ENCODE measurements at places on chromosomes 13 and 19. TPM values are rescaled to one million over a fixed set of nuclear protein-coding genes. Genes with fewer than 3 reads are reported as not detected.

DNA sequence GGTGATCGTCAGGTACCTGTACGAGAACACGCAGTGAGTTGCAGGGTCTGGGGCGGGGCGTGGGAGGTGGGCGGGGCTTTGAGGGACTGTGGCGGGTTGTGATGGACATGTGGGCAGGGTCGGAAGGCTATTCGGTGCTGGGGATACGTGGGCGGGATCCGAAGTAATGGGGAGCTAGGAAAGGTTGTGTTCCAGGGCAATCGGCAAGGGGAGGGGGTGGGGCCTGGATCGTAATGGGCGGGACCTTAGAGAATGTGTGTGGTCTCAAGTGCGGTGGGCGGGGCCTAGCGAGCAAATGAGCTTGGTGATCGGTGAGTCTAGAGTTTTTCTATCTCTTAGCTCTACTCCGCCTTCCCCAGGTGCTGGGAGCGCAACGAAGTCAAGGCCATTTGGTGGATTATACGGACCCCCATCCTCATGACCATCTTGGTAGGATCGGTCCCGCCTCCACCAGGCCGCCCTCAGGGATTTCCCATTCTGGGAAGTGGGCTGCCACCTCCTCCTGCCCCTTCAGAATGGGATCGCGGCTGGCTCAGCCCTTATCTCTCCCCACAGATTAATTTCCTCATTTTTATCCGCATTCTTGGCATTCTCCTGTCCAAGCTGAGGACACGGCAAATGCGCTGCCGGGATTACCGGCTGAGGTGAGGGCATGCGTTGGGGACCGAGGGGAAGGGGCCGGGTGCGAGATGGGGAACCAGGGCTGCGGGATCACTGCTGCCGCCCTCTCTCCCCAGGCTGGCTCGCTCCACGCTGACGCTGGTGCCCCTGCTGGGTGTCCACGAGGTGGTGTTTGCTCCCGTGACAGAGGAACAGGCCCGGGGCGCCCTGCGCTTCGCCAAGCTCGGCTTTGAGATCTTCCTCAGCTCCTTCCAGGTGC lies 9.6 kb downstream of the GIPR start:
- peak; percentile 96 for DNase-seq

- peak; percentile 66 for DNase-seq
These were observed 520.1 kb upstream of the NBEA start for GRCh38 chr13:34421858-34422475.

DNA sequence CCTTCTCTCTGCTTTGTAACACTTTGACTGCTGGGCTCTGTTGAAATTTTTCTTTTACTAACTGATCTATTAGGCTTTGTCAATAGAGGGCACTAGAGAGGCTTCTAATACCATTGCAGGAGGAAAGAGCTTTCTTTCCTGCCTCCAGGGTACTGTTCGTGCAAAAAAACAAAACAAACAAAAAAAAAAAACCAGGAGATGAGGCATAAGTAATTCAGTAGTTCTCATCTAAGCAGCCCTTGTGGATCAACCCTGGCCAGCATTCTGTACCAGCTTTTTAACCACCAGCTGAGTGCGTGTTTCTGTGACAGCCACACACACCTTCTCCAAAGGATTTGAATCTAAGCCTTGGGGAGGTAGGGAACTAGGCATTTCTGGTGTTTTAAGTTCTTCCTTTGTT lies 1707.6 kb upstream of the SLC10A2 start:
- no peak for DNase-seq

DNA sequence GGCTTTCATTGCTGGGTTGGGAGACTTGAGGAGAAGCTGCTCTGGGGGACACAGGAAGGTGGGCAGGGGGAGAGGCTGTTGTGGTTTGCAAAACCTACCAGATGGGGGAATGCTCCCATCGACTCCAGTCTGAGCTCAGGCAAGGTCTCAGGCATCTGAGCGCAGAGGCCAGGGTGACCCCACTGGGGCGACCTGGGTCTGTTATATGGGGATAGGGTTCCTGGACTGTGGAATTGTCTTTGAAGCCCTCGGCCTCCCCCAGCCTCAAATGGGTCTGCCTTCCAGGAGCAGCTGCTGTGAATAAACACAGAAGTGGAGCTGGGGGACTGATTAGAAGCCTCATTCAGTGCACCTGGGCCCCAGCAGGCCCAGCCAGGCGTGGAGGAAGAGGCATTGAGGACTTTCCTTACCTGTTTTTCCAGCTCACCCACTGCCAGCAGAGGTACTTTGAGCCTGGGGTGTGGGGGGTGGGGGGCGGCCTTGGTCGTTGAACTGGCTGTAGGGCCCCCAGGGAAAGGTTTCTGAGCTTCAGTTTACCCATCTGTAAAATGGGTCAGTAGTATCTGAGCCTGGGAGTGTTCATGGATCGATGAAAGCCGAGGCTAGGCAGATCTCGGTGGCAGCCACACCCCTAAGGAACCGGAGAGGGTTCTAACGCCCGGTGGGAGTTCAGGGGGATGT lies 1.4 kb downstream of the CERS4 start:
- no peak for DNase-seq

DNA sequence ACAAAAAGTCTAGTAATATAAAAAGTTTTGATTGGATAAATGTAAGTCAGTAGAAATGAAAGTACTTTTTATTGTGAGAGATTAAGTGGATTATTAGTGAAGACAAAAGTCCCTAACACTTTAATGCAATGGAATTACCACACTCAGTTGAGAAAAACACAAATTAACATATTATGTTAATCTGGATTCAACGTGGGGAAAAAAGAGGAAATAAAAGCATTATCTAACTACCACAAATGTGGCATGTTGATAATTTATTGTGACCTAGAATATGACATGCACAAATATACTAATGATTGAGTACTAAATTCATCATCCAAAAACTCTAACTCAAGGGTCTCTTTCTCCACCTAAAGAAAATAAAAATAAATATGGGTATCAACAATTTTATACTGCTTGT lies 41.5 kb downstream of the FOXO1 start:
- no peak for DNase-seq

GRCh38 chr13:41006978-41007743 lies 12.0 kb downstream of the ELF1 start:
- DNase-seq = no peak

DNA sequence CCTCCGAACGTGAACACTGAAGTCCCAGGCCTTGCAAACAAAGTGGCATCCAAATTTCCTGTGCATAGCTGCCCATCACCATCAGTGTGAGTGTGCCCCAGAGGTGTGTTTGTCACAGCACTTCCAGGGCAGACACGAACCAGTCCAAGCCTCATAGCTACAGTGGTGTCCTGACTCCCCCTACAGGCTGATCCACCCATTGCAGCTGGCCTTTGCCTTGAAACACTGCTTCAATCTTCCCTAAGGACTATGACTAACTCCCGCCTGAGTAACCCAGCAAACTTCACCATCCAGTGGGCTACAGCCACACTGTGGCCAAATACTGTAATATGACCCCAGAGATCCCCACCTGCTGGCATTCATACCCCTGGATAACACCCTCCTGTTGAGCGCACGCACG lies 3.9 kb downstream of the ZNF266 start:
- DNase-seq = no peak

GRCh38 chr13:80297094-80297493 lies 43.8 kb downstream of the SPRY2 start:
- DNase-seq = no peak

DNA sequence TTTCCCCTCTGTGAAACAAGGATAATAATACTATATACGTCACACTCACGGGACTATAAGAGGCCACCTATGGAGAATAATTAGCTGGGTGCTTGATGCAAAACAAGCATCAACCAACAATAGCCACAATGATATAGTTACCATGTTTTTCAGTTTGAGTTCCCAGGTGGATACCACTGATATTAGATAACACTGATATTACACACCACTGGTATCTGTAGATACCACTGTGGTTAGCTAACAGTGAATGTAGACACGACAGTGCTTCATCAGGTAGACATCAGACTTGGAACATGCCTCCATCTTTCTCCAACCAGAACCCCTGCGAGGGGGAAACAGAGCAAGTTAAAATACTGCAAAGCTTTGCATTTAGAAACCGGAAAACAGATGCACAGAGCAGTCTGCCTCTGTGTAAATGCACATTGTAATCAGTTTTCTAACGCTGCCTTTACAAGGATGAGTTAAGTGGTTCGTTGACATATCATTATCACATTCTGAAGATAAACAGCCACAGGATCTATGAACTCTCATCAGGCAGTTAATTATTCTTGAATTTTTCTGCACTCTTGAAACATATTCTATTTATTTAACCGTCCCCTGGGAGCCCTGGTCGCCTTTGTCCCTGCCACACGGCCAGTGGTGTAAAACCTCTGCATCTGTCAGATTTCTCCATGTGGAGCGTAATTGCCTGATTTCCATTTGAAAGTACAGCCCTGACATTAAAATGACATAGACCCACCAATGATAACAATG lies 80.7 kb downstream of the RNASEH2B start:
- DNase-seq = no peak

DNA sequence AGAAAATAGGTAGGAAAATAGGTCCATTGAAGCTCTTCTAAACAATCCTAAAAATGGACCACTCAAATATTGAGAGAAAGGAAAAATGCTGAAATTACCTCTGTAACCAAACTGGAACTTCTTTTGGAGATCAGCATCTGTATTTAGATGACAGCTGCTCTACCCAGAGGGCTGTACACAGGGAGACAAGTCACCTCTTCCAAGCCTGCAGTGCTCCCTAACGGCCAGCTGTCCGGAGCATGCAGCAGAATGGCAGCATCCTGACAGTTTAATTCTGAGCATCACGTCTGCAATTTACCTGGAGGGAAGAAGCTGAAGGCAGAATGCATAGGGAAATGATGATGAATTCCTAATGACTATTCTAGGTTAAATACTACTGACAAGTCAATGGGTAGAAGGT lies 62.8 kb upstream of the DIAPH3 start:
- no peak for DNase-seq

- no peak for DNase-seq
These were observed 108.2 kb upstream of the WASF3 start for GRCh38 chr13:26449063-26449848.

- DNase-seq = peak; percentile 39
These were observed 2.0 kb downstream of the ELF1 start for GRCh38 chr13:41017159-41017558.

DNA sequence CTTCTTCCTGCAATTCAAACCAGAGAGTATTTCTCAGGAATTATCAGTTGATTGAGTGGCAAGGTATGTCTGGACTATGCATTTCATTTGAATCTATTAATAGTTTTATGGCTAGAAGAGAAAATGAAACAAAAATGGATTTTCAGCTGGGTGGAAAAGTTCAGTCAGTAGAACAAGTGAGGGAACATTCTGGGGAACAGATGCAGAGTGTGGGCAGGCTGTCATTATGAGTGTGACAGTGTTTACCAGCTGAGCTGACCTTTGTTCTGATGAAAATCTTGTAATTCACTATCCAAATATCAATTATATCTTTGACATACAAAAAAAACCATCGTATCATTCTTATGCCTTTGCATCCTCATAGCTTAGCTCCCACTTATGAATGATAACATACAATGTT lies 2.6 kb upstream of the CLC start:
- DNase-seq = no peak

GRCh38 chr19:50607874-50608785 lies 31.6 kb downstream of the SYT3 start:
- DNase-seq = peak; percentile 60

DNA sequence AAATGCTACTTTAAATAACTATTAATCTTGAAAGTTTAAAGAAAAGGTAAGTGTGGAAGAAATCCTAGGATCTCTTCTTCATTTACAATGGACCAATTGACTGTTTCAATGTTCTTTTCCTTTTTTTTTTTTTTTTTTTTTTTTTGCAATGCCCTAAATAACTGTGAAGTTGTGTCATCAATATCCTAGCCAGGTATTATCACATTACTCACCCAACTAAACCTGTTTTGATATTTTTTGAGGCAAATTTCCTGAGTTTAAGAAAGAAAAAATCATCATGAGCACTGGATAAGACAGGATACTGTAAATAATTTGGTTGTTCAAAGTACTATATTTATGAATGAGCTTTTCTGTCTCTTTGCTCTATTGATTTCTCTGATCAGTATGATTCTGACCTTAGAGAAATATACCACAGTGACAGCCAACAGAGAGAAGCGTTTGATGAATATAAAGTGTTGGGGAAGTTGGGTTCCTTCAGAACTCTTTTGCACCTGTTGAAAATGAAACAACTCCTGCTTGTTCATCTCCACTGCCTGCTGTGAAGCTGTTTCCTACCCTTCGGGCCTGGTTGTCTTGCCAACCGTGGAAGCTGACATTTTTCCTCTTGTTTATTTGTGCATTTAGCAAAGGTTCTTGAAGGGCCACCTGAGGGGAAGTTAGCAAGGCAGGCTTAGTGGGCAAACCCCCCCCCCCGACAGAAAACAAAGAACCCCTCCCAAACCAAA lies 1220.5 kb upstream of the SLC10A2 start:
- DNase-seq = no peak

GRCh38 chr19:18251587-18252369 lies 22.5 kb downstream of the IQCN start:
- peak; percentile 61 for DNase-seq

DUS3L gene
- 44.9 TPM for total RNA-seq

SLC5A5 gene
- total RNA-seq = not detected

PCP2 gene
- 4.9 TPM for total RNA-seq

WASF3 gene
- total RNA-seq = 15.2 TPM

VMAC gene
- total RNA-seq = 6.1 TPM
